ENCODE measurements at places on chromosomes 11 and 22. TPM values are rescaled to one million over a fixed set of nuclear protein-coding genes. Genes with fewer than 3 reads are reported as not detected.

GRCh38 chr11:107689317-107690202 is 22.3 kb downstream of the SLN start:
- peak; percentile 35 for DNase-seq

DNA sequence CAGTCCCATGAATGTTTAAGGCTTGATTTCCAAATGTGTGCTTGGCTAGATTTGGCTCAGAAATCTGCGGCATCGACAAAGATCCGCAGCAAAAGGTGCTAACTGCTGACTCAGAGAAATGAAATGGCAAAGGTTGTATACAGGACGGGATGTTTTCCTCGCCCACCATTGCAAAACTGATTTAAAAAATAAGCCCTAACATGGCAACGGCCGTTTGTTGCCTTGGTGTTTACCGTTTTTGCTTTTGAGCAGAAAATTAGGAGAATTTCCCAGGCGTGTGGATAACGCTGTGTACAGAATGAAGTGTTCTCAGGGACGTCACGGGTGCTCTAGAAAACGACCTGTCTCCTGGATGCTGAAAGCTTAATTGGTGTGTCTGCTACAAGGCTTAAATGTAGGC is 70.2 kb downstream of the ARHGAP8 start:
- DNase-seq: no peak

- DNase-seq: no peak
Observed at GRCh38 chr22:35099883-35100282, 33.9 kb downstream of the ISX start.

- DNase-seq: no peak
Observed at GRCh38 chr11:27395556-27396258, 32.7 kb upstream of the CCDC34 start.

DNA sequence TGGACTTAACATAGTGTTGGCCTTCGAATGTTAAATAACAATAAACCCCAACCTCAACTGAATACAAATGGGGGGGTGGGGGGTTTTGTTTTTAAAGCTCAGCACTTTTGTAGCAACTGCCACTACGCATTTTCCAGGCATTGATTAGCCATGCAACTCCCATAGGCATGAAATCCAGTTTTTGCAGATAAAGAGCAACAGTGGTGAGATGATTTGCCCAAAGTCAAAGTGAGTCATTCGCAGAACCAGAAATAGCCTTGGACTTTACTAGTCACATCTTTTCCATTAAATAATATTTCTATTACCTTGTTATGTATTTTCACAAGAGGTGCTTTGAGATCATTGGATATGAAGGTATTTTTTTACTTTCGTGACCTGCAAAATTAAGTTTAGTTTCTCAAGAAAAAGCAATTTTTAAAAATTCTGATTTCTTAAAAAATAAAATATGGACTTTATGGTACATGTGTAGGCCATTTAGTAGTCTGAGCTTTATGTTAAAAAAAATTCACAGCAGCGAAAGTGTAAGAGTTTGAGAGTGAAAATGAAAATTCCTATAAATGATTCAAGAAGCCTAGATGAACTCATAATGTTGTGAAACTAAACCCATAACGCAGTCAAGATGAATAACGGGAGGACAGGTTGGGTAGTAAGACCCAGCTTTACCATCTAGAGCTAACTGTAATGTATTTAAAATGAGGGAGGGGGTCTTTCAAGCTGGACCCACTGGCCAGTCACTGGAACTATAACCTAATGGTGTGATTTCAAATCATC is 1.9 kb upstream of the PHF21A start:
- DNase-seq: no peak

- DNase-seq: no peak
Observed at GRCh38 chr11:115428306-115428705, 75.9 kb downstream of the CADM1 start.

DNA sequence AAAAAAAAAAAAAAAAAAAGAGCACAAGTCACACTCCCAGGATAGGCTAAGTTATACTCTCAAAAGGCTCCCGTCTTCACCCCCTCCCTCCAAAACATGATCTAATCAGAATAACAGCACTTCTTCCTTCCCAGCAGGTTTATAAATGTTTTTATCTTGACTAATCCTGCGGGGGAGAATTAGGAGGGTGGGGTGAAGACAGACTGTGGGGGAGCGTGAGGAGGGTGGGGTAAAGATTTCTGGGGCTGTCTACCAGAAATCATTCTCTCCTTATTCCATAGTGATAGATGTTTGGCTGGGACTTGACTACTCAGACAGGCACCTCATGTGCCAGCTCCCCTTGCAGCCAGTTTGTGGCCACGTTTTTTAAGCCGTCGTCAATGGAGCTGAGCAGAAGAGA is 17.0 kb downstream of the KCNE3 start:
- DNase-seq: no peak

GRCh38 chr11:12218909-12219308 is 108.5 kb downstream of the MICAL2 start:
- no peak for DNase-seq

- no peak for DNase-seq
Observed at GRCh38 chr11:77710358-77710757, 72.8 kb upstream of the CLNS1A start.

- no peak for DNase-seq
Observed at GRCh38 chr11:84829162-84829561, 798.0 kb downstream of the DLG2 start.

DNA sequence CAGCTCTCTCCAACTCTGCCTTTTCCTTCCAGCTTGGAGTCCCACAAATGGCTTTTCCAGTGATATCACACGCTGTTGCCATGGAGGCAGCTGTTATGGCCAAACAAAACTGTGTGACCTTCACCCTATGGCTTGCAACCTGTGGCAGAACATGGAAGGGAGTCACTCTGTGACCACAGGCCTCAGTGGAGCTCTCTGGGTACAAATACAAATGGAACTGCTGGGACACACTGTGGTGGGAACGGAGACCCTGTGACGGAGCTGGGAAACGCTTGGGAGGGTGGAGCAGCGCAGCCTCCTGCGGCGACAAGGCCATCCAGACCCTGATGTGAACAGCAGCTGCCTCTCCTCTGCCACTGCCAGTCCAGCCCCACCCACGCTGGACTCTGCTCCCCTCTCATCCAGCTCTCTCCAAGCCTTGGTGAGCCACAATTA is 162.5 kb downstream of the ETS1 start:
- DNase-seq: no peak

GRCh38 chr11:106077609-106078455 is at the start of gene AASDHPPT:
Gene AASDHPPT (plus strand): TSS chr11:106077662. CDS start chr11:106077711, 49 bp downstream.
- DNase-seq: no peak

- no peak for DNase-seq
Observed at GRCh38 chr11:59842316-59842715, 3.0 kb downstream of the CBLIF start.

DNA sequence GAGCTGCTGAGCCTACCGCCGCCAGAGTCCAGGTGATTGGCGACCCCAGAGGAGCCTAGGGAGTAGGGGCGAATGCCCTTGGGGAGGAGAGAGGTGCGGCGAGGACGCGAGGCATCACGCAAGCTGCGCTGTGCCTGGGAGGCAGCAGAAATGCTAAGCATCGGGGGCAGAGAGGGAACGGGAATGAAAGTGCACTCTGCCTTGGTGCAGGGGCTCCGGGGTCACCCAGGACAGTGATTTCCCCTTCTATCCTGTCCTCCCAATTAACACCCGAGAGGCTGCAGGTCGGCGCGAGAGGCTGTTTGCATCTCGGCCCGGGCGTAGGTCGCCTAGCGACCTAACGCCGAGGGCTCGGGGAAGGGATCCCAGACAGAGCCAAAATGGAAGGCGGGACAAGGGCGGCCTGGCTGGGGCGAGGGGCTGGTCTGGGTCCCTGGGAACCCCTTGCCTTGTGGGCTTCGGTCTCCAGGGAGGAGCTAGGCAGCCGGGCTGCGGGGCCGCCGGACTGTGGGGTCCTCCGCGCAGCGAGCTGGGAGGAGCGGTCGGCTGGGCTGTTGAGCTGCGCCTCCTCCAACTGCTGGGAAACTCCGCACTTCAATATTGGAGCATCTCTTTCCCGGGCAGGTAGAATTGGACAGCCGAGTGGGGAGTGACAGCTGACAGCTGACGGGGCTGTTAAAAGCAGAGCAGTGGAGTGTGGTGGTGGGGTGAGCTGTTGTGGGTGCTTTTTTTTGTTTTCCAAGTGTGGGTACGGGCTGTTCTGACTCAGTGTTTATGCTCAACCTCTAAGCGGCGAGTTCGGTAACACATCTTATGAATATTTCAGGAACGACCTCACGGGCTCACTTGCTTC is 657 bp downstream of the ELMOD1 start:
- no peak for DNase-seq

DNA sequence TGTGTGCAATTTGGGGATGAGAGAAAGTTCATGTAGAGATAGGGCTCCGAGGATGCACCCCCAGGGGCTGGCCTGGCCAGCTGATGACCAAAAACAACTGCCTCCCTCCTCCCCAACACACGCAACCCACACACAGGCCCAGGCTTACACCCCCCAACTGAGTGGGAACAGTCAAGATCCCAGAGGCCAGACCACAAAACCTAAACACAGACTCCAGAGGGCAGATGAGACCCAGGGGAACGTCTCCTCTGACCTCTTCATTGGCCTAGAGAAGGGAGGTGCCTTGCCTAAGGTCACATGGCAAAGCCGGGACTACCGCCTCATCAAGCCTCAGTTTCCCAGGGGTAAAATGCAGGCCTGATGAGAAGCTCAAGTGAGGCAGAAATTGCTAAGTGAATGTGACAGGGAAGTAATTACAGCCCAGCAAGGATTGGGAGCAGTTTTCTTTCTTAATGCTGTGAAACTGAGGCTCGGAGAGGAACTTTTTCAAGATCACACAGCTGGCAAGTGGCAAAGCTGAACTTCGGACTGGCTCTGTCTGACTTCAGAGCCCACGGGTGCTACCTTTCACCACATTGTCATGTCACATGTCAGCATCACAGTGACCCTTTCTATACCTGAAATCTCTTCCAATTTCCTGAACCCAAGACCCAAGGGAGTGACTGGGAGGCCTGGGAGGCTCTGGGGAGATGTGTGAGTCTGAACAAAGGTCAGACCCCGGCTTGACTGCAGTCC is 69.9 kb upstream of the WNT11 start:
- DNase-seq: no peak

DNA sequence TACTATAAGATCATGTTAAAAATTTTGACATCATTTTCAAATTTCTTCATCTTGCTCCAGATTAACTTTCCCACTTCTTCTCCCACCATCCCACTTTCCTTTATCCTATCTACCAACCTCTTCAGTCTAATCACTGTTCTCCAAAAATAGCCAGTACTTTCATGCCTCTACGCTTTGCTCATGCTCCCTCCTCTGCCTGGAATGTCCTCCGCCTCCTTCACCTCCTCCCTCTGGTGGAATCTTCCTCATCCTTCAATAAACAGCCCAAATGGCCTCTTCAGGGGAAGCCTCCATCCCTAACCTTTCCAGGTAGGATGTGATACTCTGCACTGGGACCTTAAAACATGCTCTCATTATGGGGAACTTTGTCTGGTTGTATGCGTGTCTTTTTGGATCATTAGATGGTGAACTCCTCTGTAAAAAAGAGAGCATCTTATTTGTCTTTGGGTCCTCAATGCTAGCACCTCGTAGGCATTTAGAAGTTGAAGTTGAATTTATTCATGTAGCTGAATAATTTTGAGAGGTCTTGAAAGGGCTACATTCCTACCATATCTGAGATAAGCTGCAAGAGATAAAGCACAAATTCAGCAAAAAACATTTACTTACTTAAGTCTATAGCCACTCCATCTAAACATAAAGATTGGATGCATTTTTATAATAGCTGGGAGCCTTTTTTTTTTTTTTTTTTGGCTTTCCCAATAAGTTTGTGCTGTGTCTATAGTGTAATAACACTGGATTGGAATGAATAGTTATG is 8.0 kb upstream of the CSRP3 start:
- no peak for DNase-seq

GRCh38 chr11:75896843-75897419 is 81.9 kb downstream of the UVRAG start:
- no peak for DNase-seq

GRCh38 chr11:123742031-123742723 is 717 bp upstream of the ZNF202 start:
- no peak for DNase-seq

GRCh38 chr22:21103633-21104032 is 57.9 kb downstream of the LRRC74B start:
- DNase-seq: no peak

- DNase-seq: peak; percentile 62
Observed at GRCh38 chr22:43996170-43996980, 27.7 kb upstream of the PARVB start.

- no peak for DNase-seq
Observed at GRCh38 chr11:117022526-117022925, 75.7 kb downstream of the SIK3 start.

DNA sequence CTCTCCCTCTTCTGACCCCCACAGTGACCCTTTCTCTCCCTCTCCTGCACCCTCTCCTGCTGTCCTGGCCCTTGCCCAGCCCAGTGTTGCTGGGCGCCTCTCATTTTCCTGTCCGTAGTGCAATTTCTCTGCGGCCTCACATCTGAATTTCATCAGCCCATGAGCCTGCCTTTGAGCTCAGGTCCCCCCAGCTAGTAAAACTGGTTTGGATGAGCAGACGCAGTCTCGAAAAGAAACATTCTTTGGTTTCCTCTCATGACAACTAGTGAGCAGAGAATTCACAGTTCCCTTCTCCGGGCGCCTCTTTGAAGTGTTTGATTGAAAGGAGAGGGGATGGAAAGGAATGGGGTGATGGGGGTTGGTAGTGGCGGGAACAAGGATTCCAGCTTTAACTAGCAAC is 126.0 kb upstream of the CADM1 start:
- no peak for DNase-seq

DNA sequence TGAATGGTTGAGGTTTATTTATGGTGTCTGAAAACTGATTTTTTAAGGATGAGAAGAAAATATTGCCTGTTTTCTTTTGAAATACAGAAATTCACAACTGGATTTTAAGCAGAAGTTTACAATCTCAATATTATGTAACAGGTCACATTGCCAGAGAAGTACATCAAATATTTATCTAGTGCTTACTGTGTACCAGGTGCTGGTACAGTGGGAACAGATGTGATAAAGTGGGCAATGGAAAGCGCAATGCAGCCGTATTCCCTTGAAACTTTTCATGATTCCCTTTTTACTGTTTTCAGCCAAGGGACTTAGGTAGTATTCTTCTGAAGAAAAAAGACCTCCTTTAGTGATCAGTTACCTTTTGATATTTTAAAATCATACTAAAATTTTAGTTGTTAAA is 49.6 kb downstream of the TTC17 start:
- DNase-seq: no peak

Gene PDE2A
- 1.9 TPM for total RNA-seq

Gene C22orf23
- not detected for total RNA-seq

Gene KDM4D
- total RNA-seq: 0.69 TPM

Gene C22orf42
- total RNA-seq: not detected

Gene SAA1
- not detected for total RNA-seq

Gene APOL1
- total RNA-seq: 15.3 TPM

Gene CDCA5
- total RNA-seq: 0.60 TPM

Gene DERL3
- total RNA-seq: 2.0 TPM

Gene OR5J2
- not detected for total RNA-seq

Gene ARHGAP32
- total RNA-seq: 7.8 TPM

All from naive thymus-derived CD8-positive, alpha-beta T cell (primary cell).